ENCODE measurements at places on chromosomes 3 and 15.
A peak's percentile ranks its signal among the peaks of the same experiment; 100 is the strongest.

DNA sequence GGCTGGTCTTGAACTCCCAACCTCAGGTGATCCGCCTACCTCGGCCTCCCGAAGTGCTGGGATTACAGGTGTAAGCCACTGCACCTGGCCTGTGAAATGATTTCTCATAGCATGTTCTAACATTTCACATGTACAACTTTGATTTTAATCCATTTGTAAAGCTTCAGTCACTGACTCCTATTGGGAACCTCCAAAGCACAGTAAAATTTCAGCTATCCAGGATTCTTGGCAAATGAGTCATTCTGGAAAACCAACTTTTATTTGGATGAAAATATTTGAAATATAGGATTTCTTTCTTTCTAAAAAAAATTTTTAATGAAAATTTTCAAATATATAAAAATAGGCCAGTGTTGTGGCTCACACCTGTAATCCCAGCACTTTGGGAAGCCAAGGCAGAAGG, 2.7 kb upstream of the LMAN1L start:
- DNase-seq, result no peak

GRCh38 chr15:41392659-41393058, 9.6 kb downstream of the NDUFAF1 start:
- no peak for DNase-seq

DNA sequence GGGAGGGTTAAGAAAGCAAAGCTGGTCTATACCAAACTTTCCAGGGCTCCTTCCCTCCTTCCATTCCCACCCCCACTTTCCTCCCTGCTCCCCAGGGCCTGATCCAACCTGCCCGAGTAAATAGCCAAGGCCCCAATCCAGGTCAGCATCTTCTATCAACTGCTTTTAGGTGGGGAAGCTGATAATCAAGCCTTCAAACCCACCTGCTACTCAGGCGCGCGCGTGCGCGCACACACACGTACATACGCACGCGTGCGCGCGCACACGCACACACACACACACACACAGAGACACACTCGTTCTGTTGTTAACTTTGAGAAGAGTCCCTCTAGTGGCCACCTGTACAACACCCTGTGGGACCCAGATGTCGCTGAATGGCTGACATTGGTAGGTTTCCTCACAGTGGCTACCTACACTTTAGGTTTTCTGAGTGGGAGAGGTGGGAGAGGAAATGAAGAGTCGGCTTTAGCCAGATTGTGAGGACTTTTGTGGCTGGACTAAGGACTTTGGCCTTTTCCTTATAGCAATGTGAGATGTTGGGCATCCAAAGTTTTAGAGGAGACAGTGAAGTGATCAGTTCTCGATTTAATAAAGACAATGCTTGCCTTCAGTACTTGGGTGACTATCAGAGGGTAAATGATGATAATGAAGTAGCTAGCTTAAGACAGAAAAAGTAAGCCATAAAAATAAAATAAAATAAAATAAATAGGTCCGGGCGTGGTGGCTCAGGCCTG, 179.9 kb upstream of the C2CD4B start:
- peak; percentile 84 for DNase-seq

DNA sequence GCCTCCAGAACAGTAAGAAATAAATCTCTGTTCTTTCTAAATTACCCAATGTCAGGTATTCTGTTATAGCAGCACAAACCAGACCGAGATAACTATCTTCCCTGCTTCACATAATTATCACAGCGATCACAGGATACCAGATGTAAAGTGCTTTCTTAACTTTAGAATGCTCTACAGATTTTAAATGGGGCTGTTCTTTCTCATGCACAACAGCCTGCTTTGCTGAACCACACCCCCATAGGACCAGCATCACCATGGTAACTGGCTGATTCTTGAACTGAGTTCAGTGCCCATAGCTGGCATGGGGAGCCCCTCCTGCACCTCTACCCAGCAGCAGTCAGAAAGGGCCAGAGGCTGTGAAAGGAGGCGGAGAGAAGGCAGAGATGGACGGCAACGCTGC, 7.8 kb downstream of the CD80 start:
- DNase-seq, result peak; percentile 9

DNA sequence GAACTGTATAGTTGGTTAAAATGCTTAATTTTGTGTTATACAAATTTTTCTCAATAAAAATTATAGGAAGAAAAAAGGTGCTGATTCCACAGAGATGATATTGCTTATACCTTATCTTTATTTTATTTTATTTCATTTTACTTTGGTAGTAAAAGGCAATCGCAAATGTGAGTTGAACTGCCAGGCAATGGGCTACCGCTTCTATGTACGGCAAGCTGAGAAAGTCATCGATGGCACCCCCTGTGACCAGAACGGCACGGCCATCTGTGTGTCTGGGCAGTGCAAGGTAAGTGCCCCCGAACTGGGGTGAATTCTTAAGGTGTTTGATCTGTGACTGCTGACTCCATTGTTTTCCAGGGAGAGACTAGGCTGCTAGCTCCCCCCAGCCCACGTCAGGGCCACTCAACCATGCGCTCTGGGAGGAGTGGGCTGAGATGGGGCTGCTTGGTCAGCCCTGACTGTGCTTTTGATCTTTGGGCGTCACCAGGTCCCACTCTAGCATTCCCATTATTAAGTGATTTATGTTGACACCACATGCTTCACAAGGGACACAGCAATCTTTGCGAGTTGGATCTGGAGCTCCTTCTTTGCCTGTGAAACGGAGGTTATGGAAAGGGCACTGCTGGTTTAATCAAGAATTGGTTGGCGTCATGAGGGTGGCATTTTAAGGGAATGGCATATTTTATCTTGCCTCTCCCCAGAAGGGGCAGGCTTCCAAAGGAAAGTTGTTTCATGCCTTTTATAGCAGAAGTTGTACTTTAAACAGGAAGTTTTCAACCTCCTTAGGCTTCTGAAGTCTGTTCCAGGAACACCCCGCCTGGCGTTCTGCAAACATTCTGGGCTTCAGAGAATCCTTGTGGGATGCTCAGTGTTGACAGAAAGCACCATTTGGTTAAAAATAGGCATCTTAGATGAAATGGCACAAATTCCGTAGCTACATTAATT, 296.5 kb downstream of the THSD4 start:
- DNase-seq, result no peak

DNA sequence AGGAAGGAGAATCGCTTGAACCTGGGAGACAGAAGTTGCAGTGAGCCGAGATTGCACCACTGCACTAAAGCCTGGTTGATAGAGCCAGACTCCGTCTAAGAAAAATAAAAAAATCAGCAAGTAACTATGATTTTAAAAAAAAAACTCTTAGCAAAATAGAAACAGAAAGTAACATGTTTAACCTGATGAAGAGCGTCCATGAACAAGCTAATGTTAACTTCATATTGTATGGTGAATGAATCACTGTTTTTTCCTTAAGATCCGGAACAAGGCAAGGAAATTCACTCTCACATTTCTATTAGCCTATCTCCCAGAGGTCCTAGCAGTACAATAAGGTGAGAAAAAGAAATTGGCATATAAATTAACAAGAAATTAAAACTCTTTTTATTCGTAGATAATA, 69.0 kb downstream of the RFX7 start:
- DNase-seq, result peak; percentile 2

- DNase-seq, result no peak
Measured at GRCh38 chr15:41219381-41219780, 11.2 kb downstream of the EXD1 start.

GRCh38 chr3:123287051-123287961, 85.6 kb downstream of the SEC22A start:
- no peak for DNase-seq

GRCh38 chr3:86937306-86937791, 53.6 kb downstream of the VGLL3 start:
- DNase-seq, result no peak

DNA sequence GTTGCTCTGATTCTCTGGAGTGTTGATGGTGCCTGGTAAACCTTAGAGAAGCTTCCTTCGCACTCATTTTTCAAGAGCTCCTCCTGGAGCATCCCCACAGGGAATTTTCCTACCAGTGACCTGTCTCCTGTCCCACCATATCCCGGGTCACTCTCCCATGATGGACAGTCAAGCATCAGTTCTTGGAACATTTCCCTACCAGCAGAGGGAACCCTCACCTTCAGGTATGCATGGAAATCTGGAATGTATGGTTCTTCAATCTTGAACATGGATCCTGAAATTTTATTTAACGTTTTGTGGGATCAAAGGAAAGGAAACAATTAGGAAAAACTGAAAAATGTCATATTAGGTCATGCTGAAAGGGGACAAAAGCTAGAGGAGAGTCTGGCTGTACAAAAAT, 153.8 kb downstream of the SPATA16 start:
- no peak for DNase-seq

DNA sequence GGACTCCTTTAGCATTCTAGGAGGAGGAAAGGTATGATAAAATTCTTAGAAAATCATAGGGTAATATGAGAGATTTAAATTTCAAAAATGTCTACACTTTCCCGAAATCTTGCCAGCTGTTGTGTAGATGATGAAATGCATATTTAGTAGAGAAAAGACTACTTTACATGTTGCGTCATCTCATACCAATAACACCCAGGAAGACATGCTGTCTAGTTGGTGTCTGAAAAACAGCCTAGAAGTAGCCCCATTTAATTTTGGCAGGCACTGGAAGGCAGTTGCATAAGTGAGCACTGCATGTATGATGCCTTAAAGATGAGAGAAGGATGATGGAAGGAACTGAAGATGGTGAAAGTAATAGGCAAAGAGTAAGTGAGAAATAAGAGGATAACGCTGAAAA, 310.5 kb upstream of the TPM1 start:
- no peak for DNase-seq

- no peak for DNase-seq
Measured at GRCh38 chr3:191151653-191152052, 47.4 kb upstream of the OSTN start.

DNA sequence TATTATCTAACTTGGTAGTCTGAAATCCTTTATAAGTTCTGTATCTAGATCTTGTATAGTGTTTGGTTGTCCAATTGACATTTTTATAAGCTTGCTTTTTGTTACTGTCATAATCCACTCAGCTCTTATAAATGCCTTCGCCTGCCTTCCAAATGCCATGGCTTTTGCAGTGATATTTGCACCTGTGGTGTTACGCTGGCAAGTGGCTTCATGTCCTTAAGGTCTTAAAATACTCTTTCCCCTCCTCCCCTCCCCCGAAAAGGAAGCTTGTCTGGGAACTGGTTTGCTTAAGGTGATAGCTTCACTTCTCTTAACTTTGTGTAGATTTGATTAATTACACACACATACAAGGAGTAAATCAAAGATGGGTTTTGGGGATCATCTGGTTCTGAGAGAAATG, 62.0 kb downstream of the ABHD2 start:
- DNase-seq, result no peak
